GM23338 (cell line): ENCODE measurements at places on chromosomes 7 and 10.

GRCh38 chr7:121046893-121047468 lies 58.5 kb downstream of the CPED1 start:
- no peaks in the 10 kb centered on the region for H3K36me3 ChIP-seq
- no peaks in the 10 kb centered on the region for H3K27me3 ChIP-seq
- DNase-seq = no peak
- no peak overlapping the region for H3K4me3 ChIP-seq
- H3K27ac ChIP-seq = no peak overlapping the region

GRCh38 chr7:155358066-155358947 lies 60.6 kb downstream of the INSIG1 start:
- no peak for DNase-seq
- no peaks in the 10 kb centered on the region for H3K27me3 ChIP-seq
- no peaks in the 10 kb centered on the region for H3K36me3 ChIP-seq
- H3K4me3 ChIP-seq = no peak overlapping the region
- no peak overlapping the region for H3K27ac ChIP-seq

- peak overlapping the region; percentile 29 for H3K27ac ChIP-seq
- H3K4me3 ChIP-seq = no peak overlapping the region
- no peaks in the 10 kb centered on the region for H3K27me3 ChIP-seq
- no peaks in the 10 kb centered on the region for H3K36me3 ChIP-seq
- peak; percentile 87 for DNase-seq
Measured at GRCh38 chr10:59830601-59831259, 75.6 kb downstream of the CCDC6 start.

GRCh38 chr10:103225939-103226338 lies 19.7 kb upstream of the RPEL1 start:
- no peak for DNase-seq
- no peaks in the 10 kb centered on the region for H3K27me3 ChIP-seq
- H3K27ac ChIP-seq = no peak overlapping the region
- H3K4me1 ChIP-seq = peaks cover 6% of the 10 kb centered on the region; the same call in 1 of the 2 replicates
- no peaks in the 10 kb centered on the region; the same call in 1 of the 2 replicates for H3K36me3 ChIP-seq

DNA sequence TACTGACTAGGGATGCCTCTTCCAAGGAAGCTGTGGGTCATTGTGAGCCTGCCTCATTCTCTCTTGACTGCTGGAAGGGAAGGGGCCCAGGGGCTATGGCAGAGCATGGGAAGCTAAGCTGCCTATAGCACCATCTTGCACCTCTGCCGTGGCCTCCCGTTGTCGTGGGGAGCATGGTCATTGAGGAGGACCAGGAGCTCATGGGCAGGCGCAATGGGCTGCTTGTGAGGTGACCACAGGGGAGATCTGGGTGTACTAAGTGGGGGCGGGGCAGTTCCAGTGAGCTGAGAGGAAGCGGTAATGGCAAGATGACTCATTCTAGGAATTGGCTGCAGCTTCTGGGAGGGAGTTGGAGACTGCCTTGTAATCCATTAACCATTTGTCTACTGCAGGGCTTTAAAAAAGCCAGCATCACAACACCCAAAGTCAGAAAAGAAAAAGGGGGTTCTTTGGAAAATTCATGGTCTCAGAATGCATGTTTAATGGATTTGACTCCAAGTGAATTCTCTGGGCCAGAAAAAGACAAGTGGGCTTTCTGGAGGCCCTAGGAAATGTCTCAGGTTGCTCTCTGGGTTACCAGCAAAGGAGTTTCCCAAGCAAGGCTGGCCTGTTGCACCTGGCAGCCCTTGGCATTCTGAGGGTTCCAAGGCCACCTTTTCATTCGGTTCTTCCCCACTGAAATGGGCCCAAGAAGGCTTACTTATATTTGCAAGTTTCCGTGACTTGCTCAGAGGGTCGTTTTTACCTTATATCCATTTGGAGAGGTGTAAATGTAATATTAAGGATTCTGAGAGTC lies 3.6 kb downstream of the DUSP5 start:
- H3K27me3 ChIP-seq = peaks cover 30% of the 10 kb centered on the region
- peaks cover 7% of the 10 kb centered on the region; the same call in 1 of the 2 replicates for H3K36me3 ChIP-seq
- H3K27ac ChIP-seq = no peak overlapping the region
- DNase-seq = peak; percentile 79
- peaks cover 35% of the 10 kb centered on the region for H3K4me1 ChIP-seq

DNA sequence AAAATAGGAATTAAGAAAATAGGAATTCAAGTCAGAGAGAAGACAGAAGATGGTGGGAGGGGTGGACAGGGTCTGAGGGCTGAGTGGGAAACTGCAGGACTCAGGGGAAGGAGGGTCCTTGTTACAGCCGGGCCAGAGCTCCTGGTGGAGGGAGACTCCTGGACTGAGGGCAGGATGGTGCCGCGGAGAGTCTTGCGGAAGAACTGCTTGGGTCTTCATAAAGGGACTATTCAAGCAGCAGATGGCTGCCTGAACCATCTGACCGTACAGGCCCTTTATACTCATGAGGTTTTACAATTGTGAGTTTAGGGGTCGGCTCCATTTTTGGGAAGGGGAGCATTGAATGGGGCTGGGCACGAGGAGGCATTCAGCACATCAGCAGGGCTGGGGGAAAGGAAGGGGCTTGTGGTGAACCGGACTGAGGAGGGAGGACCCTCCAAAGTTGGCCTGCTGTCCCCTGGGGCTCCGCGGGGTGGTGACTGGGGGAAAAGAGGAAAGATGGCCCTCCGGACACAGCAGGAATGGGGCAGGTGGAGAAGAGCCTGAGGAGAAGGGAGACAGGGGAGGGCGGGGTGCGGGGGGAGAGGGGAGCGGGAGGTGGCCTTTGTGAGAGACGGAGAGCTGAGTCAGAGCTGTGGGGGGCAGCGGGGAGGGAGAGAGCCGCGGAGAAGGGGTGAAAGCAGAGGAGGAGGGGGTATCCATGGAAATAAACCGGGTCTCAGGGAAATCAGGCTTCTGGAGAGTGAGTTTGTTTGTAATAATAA lies 1.5 kb downstream of the FAM131B start:
- 0 out of 2 replicates have a peak overlapping the region, but pooled peaks have one; percentile 74 for H3K27ac ChIP-seq
- H3K27me3 ChIP-seq = peaks cover 22% of the 10 kb centered on the region
- peaks cover 11% of the 10 kb centered on the region for H3K36me3 ChIP-seq
- peak; percentile 74 for DNase-seq
- peaks cover 16% of the 10 kb centered on the region for H3K4me1 ChIP-seq

GRCh38 chr10:110792476-110793125 lies 79.1 kb upstream of the PDCD4 start:
- H3K36me3 ChIP-seq = no peaks in the 10 kb centered on the region
- H3K4me3 ChIP-seq = no peak overlapping the region
- H3K4me1 ChIP-seq = no peaks in the 10 kb centered on the region
- DNase-seq = no peak
- no peak overlapping the region for H3K27ac ChIP-seq

DNA sequence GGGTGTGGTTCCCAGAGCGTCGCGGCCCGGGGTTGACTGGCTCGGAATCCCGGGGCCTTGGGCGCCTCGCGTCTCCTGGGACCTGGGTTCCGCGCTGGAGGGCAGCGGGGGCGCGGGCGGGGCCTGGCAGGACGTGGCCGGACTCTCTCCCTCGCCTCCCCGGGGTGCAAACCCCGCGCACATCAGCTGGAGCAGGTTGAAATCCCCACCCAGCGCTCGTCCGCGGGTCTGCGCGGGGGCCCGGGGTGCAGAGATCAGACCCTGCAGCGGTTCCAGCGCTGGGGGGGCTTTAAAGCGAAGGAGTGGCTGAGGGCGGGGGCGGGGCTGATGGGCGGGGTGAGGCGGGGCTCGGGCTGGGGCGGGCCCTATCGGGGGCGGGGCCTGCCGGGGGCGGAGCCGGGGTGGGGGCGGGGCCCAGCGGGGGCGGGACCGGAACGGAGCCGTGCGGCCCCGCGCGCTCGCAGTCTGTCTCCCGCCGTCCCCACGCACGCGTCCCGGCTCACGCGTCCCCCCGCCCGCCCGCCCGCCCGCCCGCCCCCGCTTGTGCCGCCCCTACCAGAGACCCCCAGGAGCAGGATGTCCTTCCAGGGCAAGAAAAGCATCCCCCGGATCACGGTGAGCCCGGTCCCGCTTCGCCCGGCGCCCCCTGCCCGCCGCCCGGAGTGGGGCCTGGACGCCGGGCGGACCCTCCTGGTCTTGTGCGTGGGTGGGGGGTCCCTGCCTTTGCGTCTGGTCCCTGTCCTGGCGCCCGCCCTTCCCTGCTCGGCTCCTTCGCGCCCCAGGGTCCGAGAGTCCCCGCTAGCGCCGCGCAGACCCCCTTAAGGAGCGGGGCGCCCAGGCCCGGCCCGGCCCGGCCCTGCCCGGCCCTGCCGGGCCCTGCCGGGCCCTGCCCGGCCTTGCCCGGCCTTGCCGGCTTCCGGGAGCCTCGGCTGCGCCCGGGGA lies at the start of gene DPYSL4:
TSS of gene DPYSL4 (plus strand) at position 461 of the 942 bp plus-strand sequence. CDS start at position 577, 116 bp downstream.
- DNase-seq = peak; percentile 48
- no peaks in the 10 kb centered on the region for H3K4me1 ChIP-seq
- H3K27ac ChIP-seq = no peak within 1 kb of the TSS
- H3K4me3 ChIP-seq = peak within 1 kb of the TSS; percentile 79

- H3K36me3 ChIP-seq = no peaks in the 10 kb centered on the region
- H3K27ac ChIP-seq = no peak overlapping the region
- H3K27me3 ChIP-seq = peaks cover 53% of the 10 kb centered on the region
- DNase-seq = no peak
- H3K4me3 ChIP-seq = no peak overlapping the region
Measured at GRCh38 chr10:106540645-106541044, 623.9 kb downstream of the SORCS1 start.

DNA sequence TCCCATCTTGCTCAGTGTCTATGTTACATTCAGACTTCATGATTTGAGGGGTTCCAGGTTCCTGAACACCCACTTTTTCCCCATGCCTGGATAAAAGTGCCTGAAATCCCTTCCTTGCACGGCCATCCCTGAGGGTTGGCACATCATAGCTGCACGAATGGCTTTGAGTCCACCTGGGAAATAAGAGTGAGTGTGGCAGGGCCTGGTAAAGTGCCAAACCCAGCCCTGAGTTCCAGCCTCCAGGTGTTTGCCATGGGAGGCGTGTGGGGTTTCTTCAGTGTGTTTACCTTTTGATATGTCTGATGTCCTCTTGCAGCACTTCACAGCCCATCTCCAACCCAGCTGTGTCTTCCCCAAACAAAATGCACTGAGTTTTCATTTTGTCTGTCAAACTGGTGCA lies 145.7 kb downstream of the PAXIP1 start:
- H3K27ac ChIP-seq = no peak overlapping the region
- no peak for DNase-seq
- no peaks in the 10 kb centered on the region for H3K4me1 ChIP-seq
- H3K27me3 ChIP-seq = no peaks in the 10 kb centered on the region
- no peak overlapping the region for H3K4me3 ChIP-seq
